A549 treated with GW870086 at 1 μM for 4 hours (cell line): ENCODE measurements at places on chromosomes 6 and 20. TPM values are rescaled to one million over a fixed set of nuclear protein-coding genes. Genes with fewer than 3 reads are reported as not detected.

The TEAD3 gene
- total RNA-seq, result 5.0 to 7.6 TPM (median 6.7 TPM) in 5 replicates

The BPI gene
- not detected in 5 replicates for total RNA-seq

The CCN5 gene
- 24.2 to 35.6 TPM (median 26.0 TPM) in 5 replicates for total RNA-seq

The HLA-DQA1 gene
- not detected in 5 replicates for total RNA-seq

The GLP1R gene
- not detected in 5 replicates for total RNA-seq

The EEF1A2 gene
- total RNA-seq, result 140 to 176 TPM (median 147 TPM) in 5 replicates
